NCI-H82 (cell line): ENCODE measurements at places on chromosomes 16 and 17.

GRCh38 chr17:82204831-82205719 is 7.6 kb downstream of the CCDC57 start:
- peak; percentile 31 for DNase-seq

DNA sequence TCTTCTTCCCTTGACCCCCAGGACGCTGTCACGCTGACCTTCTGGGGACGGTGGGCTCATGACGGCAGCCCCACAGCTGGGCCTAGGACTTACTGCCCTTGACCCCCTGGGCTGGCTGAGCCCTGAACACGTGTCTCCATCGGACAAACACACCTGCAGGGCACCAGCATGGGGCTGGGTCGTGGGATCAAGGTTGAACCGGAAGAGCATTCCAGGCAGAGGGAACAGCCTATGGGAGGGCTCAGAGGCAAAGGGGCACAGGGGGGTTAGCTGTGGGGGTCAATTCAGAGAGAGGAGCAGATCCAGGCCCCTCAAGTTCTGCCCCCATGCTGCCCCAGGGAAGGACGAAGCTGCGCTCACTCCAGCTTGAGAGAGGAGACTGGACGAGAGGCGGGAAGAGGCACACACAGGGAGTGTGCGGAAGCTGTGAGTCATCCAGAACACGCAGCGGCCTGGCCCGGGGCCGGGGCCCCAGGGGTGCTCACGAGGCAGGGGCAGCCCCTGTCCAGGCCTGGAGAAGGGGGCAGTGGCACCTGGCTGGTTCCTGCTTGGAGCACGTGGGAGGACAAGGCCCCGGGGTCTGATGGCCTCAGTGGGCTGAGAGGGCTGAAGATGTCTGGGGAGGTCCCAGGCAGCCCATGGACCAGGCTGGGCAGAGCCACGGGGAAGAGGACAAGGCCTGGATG is 9.9 kb downstream of the SSTR5 start:
- no peak for DNase-seq

- peak; percentile 17 for DNase-seq
Observed at GRCh38 chr17:65742403-65743307, 181.2 kb upstream of the AXIN2 start.

GRCh38 chr17:1030684-1031532 is 34.0 kb downstream of the TIMM22 start:
- DNase-seq, result no peak

DNA sequence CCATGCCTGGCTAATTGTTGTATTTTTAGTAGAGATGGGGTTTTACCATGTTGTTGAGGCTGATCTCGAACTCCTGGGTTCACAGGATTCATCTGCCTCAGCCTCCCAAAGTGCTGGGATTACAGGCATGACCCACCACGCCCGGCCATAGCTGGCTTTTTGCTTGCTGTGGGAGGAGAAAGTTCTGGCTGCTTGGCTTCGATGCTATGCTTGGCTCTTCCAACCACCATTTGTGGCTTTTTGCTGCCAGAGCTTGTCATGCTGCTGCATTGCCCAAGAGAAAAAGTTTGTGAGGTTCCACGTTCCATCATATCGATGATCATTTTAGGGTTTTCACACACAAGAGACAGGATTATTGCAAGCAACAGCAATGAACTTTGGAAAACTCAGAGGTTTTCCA is 16.2 kb downstream of the BMERB1 start:
- no peak for DNase-seq

DNA sequence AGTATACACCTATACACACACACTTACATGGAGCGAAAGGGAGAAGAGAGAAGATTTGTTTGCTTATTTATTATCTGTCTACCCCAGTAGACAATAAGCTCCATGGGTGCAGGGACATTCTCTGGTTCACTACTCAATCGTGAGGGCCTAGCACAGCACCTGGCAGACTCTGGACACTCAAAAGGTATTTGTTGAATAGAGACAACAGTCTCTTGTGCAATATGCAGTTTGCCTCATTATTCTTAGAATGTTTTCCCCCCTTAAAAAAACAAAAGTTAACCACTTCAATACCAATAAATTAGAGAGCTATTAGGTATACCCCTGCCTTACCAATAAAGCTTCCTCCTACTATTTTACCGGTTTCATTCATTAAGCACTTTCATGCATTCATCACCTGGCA is 2.0 kb downstream of the AKAP10 start:
- no peak for DNase-seq

- DNase-seq, result no peak
Observed at GRCh38 chr17:56393156-56393555, 200.3 kb upstream of the NOG start.

DNA sequence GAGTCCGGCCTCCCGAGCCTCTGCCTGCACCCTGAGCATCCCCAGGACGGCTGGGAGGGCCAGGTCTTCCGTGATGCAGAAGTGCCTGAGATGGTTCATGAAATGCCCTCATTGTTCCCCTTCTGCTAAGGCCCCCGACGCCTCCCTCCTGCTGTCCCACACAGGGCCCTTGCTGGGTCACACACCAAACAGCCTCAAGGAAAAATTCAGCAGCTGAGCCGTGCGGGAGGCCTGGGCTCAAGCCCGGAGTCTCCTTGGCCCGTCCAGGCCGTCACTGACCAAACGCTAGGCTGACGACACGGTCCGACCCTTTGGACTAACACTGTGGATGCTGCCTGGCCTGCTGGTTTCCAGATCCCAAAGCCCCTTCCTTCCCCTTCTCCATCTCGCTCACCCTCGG is 90.2 kb downstream of the RTN4RL1 start:
- no peak for DNase-seq

GRCh38 chr17:11506635-11507034 is 91.6 kb upstream of the DNAH9 start:
- DNase-seq, result peak; percentile 29
